ENCODE measurements at places on chromosomes 7 and 10.

DNA sequence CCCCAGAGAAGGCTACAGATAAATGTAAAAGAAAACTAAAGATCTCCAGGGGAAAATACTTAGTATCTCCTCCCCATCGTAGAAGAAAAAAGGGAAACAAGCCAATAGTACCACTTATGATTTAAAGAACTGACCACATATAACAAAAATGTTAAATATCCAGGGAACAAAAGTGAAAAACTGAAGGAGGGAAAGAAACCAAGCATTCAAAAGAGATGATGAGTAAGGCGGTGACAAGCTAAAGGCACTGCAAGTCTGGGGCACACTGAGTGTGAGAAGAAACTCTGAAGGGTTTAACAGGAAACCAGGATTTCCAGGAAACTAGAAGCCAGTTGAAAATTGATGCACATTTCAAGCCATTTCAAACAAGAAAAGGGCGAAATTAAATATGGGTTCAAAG lies 226.3 kb downstream of the AHR start:
- no peaks in the 10 kb centered on the region for H3K27me3 ChIP-seq
- DNase-seq = no peak
- H3K36me3 ChIP-seq = no peaks in the 10 kb centered on the region
- H3K4me3 ChIP-seq = peak overlapping the region; percentile 14
- peaks cover 22% of the 10 kb centered on the region for H3K4me1 ChIP-seq

- no peak overlapping the region for H3K27ac ChIP-seq
- H3K36me3 ChIP-seq = no peaks in the 10 kb centered on the region
- H3K4me3 ChIP-seq = no peak overlapping the region
- no peak for DNase-seq
Measured at GRCh38 chr10:36187380-36188079, 545.4 kb upstream of the FZD8 start.

GRCh38 chr7:51288896-51289622 lies 27.6 kb downstream of the COBL start:
- no peak for DNase-seq
- H3K4me1 ChIP-seq = no peaks in the 10 kb centered on the region
- no peaks in the 10 kb centered on the region for H3K36me3 ChIP-seq
- H3K4me3 ChIP-seq = no peak overlapping the region
- H3K27ac ChIP-seq = no peak overlapping the region
- peaks cover 6% of the 10 kb centered on the region for H3K27me3 ChIP-seq

DNA sequence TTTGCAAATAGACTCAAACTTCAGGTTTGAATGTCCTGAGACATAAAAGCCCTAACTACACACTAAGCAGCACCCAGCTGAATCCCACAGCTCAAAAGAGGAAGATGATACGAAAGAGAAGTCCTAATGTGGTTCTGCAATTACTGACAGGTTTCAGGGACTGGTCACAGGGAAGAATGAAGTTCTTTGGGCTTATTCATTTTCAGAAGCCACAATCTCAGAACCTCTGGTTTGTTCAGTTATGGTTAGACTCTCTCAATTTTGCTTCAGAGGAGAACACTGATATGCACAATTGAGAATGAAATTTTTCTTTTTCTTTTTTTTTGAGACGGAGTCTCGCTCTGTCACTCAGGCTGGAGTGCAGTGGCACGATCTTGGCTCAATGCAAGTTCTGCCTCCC lies 94.6 kb upstream of the FAM180A start:
- H3K4me3 ChIP-seq = no peak overlapping the region
- no peaks in the 10 kb centered on the region for H3K36me3 ChIP-seq
- H3K27ac ChIP-seq = no peak overlapping the region
- H3K4me1 ChIP-seq = peaks cover 9% of the 10 kb centered on the region
- no peak for DNase-seq
- H3K27me3 ChIP-seq = no peaks in the 10 kb centered on the region

DNA sequence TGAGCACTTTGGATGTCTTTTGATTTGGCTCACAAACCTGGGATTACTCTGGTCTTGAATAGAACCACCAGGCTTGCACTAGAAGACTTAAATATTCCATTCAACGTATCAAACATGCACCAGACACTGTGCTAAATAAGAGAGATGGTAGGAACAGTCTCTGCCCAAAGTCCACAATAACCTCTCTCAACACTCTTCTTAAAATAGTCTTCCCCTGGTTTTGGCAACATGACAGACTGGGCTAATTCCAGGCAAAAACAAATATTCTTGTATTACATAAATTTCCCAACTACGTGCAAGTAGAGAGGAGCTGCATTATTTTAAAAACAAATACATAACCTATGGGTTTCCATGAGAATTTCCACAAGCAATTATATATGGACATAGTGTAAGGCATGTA lies 64.8 kb upstream of the PAPSS2 start:
- no peaks in the 10 kb centered on the region for H3K4me1 ChIP-seq
- no peaks in the 10 kb centered on the region for H3K36me3 ChIP-seq
- DNase-seq = no peak
- H3K4me3 ChIP-seq = no peak overlapping the region
- H3K27ac ChIP-seq = no peak overlapping the region

GRCh38 chr10:128051548-128051947 lies 74.7 kb downstream of the MKI67 start:
- H3K27ac ChIP-seq = no peak overlapping the region
- no peak for DNase-seq
- peaks cover 43% of the 10 kb centered on the region for H3K4me1 ChIP-seq
- H3K27me3 ChIP-seq = no peaks in the 10 kb centered on the region

GRCh38 chr10:97012470-97012869 lies 173.3 kb downstream of the SLIT1 start:
- no peak overlapping the region for H3K27ac ChIP-seq
- no peak for DNase-seq
- peaks cover 18% of the 10 kb centered on the region for H3K4me1 ChIP-seq
- H3K27me3 ChIP-seq = no peaks in the 10 kb centered on the region

GRCh38 chr7:131328377-131329175 lies 900 bp downstream of the MKLN1 start:
- peaks cover 64% of the 10 kb centered on the region for H3K4me1 ChIP-seq
- peak overlapping the region; percentile 99 for H3K27ac ChIP-seq
- H3K27me3 ChIP-seq = no peaks in the 10 kb centered on the region
- peaks cover 11% of the 10 kb centered on the region for H3K36me3 ChIP-seq
- no peak for DNase-seq
- H3K4me3 ChIP-seq = peak overlapping the region; percentile 98

DNA sequence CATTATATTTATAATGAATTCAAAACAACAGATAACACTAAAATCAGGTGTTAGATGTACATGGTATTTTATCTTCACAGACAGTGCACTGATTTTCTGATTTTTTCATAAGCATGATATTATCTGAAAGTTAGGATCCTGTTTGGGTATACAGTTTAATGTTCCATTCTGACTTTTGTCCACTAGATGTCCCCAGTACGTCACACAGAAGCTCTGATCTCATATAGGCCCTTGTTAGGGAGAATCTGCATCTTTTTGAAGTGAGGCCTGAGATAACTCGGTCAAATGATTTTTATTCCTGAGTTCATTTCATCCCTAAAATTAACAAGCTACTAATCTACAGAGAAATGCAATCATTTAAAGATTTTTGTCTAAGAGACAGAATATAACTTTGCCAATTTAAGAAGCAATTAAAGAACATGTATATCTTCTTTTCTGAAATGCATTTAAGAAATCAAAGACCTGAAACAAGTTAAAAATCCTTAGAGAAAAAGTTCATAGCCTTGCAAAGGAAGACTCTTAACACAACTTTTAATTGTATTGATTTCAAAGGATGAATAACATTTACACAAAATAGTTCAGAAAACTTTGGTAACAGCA lies 72.0 kb upstream of the TES start:
- no peak overlapping the region for H3K27ac ChIP-seq
- H3K36me3 ChIP-seq = no peaks in the 10 kb centered on the region
- no peaks in the 10 kb centered on the region for H3K4me1 ChIP-seq
- H3K4me3 ChIP-seq = no peak overlapping the region

DNA sequence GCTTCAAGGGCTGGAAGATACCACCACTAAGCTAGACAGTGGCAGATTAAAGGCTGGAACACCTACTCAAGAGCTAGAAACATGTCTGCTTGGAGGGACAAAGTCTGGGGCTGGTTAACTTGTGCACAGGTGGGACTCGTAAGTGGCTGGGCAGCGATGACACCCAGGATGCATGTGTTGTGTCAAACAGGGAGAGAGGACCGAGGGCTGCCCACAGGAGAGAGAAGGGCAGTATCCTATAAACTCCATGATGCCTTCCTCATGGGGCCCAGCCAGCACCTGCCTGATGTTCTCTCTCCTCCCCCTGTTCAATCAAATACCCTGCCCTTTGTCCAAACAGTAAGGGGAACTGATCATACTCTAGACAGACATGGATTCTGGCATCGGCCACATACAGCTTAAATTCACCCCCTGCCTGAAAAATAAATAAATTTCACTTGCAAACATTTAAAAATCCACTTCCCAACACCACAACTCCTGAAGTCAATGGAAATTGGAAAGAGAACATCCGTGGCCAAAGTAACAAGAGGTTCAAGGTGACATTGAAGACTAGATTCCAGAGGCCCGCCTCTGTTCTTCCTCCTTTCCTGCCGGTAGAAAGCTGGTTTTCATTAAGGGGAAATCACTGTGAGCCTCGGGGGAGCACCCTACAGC lies 50.6 kb downstream of the CHST15 start:
- H3K36me3 ChIP-seq = peaks cover 1% of the 10 kb centered on the region
- peaks cover 19% of the 10 kb centered on the region for H3K4me1 ChIP-seq
- H3K27ac ChIP-seq = no peak overlapping the region
- peaks cover 9% of the 10 kb centered on the region for H3K27me3 ChIP-seq
- H3K4me3 ChIP-seq = no peak overlapping the region

- H3K27ac ChIP-seq = no peak overlapping the region
- H3K4me1 ChIP-seq = no peaks in the 10 kb centered on the region
- H3K4me3 ChIP-seq = no peak overlapping the region
- no peaks in the 10 kb centered on the region for H3K27me3 ChIP-seq
Measured at GRCh38 chr10:58488921-58489320, 23.8 kb upstream of the BICC1 start.

GRCh38 chr7:143003393-143004051 lies 23.4 kb downstream of the OR9A2 start:
- peaks cover 16% of the 10 kb centered on the region for H3K4me1 ChIP-seq
- peaks cover 2% of the 10 kb centered on the region for H3K36me3 ChIP-seq
- H3K27me3 ChIP-seq = peaks cover 12% of the 10 kb centered on the region
- H3K4me3 ChIP-seq = peak overlapping the region; percentile 92
- peak; percentile 48 for DNase-seq
- peak overlapping the region; percentile 69 for H3K27ac ChIP-seq

- H3K4me1 ChIP-seq = peaks cover 45% of the 10 kb centered on the region
- peak overlapping the region; percentile 89 for H3K27ac ChIP-seq
- no peaks in the 10 kb centered on the region for H3K36me3 ChIP-seq
- H3K27me3 ChIP-seq = no peaks in the 10 kb centered on the region
Measured at GRCh38 chr10:79286318-79286951, 60.8 kb upstream of the PPIF start.

DNA sequence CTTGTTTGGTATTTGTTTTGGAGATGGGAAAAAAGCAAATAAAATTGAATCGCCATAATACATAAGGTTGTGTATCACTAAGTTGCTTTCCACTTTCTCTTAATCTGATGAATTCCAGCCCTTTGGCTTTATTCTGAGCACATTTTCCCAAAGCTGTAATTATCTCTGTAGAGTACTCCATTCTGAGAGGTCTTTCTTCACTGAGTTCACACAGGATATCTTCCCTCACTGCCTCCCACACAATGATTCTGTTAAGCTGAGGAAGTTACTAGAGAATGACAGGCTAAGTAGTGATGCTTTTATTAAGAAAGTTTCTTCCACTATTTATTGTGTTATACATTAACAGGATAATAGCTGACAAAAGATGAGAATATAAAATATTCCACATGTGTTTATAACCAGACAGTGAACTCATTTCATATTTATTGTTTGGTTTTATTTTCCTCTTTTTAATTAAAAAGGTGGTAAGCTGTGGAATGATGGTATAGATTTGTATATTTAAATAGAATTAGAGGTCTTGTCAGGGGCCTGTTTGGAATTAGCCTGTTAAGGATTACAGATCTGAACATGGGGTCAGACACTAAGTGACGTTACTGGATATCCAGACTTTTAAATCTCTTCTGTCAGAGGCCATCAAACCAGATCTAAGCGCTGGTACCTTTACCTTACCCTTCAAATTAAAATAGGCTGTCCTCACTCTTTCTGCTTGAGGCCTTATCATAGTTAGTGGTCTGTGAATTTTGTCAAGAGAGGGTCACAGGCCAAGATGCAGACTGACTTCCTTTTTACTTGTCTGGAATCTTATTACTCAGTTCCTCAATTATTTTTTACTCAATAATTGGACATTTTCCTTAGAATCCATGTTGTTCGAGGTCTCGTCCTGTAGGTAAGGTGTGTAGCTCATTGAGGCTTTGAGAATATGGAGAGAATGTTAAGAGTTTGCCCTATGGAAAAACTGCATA lies 8.4 kb downstream of the PLXDC2 start:
- no peaks in the 10 kb centered on the region for H3K4me1 ChIP-seq
- no peak overlapping the region for H3K27ac ChIP-seq
- no peak overlapping the region for H3K4me3 ChIP-seq
- no peak for DNase-seq

DNA sequence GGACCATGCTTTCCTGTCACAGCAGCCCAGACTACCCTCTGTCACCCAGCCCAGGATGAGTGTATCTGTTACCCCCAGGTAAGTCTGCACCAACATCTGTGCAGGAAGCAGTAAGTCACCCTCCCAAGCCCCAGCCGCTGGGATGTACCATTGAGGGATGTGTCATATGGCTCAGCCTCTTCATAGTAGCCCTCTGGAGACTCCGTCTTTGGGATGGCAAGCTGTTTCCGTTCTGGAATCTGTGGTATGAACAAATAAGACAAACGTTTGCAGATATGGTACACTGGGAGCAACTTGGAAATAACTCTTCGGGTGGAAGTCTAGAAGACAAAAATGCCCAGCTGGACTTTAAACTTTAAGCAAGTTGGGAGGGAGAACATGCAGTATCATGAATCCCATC lies 81.3 kb downstream of the AFAP1L2 start:
- DNase-seq = no peak
- H3K27me3 ChIP-seq = no peaks in the 10 kb centered on the region
- H3K4me3 ChIP-seq = no peak overlapping the region

DNA sequence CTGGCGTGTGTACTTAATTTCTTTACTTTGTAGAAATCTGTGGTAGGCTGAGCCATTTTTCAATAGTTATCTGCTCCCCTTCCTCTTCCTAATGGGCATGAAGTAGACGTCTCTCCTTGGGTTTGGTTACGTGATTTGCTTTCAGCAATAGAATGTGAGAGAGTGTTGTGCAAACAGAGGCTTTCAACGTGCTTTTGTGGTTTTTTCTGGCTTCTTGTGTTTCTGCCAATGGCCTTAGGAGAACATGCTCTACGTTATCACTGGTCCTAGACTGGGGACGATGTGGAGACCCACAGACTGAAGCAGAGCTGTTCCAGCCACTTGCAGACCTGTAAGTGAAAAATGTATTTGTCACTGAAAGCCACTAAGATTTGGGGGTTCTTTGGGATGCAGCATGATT lies 107.2 kb upstream of the NPTX2 start:
- no peak overlapping the region for H3K4me3 ChIP-seq
- DNase-seq = no peak
- H3K27me3 ChIP-seq = no peaks in the 10 kb centered on the region
- no peaks in the 10 kb centered on the region for H3K36me3 ChIP-seq

- H3K4me1 ChIP-seq = no peaks in the 10 kb centered on the region
- no peak overlapping the region for H3K27ac ChIP-seq
- H3K27me3 ChIP-seq = peaks cover 3% of the 10 kb centered on the region
- H3K4me3 ChIP-seq = no peak overlapping the region
- no peaks in the 10 kb centered on the region for H3K36me3 ChIP-seq
Measured at GRCh38 chr10:48683424-48683823, 1.2 kb upstream of the WDFY4 start.

- H3K36me3 ChIP-seq = no peaks in the 10 kb centered on the region
- no peak overlapping the region for H3K4me3 ChIP-seq
- H3K27me3 ChIP-seq = no peaks in the 10 kb centered on the region
- no peaks in the 10 kb centered on the region for H3K4me1 ChIP-seq
Measured at GRCh38 chr10:18117276-18117675, 22.9 kb upstream of the CACNB2 start.

- no peak overlapping the region for H3K27ac ChIP-seq
- no peak for DNase-seq
- no peaks in the 10 kb centered on the region for H3K36me3 ChIP-seq
- H3K4me3 ChIP-seq = no peak overlapping the region
Measured at GRCh38 chr7:88771417-88771816, 11.9 kb downstream of the ZNF804B start.
